ENCODE measurements at places on chromosomes 6 and 20.

GRCh38 chr6:35492258-35492973 is 4.5 kb downstream of the TEAD3 start:
- no peak for DNase-seq

DNA sequence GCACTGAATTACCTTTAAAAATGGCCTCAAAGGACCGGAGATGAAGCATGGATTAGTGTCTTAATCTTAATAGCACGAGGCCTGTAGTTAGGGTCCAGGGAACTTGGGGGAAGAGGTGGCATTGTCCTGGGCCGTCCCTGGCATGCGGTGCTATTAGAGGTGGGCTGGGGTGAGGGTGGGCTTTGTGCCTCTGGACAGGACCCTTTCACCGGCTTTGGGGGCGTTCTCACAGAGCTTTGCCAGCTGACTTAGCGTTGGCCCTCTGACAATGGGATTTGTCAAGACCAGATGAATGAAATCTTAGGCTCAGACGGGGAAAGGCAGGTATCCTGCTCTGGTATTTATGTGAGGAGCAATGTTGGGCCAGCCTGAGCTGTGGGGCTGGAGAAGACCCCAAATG is 59.6 kb downstream of the ERMARD start:
- no peak for DNase-seq

GRCh38 chr6:91273729-91274128 is 686.9 kb upstream of the MAP3K7 start:
- no peak for DNase-seq

GRCh38 chr6:73285674-73286283 is 22.8 kb upstream of the KHDC1 start:
- no peak for DNase-seq

DNA sequence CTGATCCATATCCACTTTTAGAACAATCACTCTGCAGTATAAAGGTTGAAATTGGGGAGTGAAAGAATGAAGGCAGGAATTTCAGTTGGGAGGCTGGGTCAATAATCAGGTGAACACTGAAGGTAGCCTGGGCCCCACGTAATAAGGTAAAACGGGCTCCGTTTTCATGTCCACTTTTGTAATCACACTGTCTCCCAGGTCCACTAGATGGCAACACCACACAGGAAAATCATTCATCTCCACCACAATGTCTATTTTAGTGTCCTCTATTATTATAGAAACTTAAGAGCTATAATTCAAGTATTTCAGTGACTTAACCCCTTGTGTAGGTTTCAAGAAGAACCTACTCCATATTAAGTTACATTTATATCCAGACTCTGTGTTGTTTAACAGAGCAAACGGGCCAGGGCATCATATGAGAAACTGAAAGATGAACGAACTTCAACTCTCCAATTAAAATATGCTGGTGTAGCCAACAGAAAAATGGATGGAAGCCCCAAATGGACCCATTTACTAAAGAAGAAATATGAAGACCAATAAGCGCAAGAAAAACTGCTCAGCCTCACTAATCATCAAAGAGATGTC is 45.9 kb upstream of the MC3R start:
- no peak for DNase-seq

DNA sequence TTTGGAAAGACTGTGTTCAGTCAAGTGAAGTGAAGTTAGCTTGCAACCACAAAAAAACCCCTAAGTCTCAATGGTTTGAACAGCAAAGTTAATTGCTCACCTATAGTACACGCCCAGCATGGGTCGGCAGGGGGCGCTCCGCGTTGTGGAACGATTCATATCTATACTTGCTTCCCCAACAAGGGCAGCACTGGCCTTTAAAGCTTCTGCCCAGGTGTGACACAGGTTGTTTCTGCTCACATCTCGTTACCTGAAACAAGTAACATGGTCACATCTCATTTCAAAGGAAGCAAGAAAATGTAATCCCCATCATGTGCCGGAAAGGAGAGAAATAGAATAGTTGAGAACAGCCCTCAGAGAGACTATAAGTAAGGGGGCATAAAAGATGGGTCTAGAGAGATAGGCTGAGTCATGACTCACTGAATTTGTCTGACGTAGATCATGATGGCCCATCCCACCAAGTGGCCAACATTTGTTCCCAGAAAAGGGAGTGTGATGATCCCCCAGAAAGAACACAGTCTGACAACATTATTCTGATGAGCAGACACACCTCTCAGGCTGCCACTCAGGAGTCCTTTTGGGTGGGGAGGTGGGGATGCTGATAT is 29.0 kb downstream of the HNF4A start:
- DNase-seq: peak; percentile 89

DNA sequence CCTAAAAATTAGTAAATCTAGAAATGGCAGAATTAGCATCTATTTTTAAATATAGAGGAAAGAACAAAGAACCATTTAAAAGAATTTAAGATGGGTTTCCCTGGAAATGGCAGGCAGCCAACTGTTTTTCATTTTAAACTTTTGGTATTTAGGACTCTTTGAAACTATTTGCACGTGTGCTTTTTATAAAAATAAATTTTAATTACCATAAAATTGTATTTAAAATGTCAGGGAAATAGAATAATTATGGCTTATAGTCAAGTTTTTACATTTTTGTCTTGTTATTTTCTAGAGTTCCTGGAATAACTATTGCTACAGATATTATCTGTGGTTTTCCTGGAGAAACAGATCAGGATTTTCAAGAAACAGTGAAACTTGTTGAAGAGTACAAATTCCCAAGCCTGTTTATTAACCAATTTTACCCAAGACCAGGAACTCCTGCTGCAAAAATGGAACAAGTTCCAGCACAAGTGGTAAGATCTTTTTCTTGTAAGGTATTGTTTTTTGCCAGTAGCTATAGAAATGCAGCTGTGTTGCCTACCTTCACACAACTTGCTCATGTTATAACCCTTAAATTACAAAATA is 528.7 kb upstream of the SOX4 start:
- no peak for DNase-seq

- DNase-seq: no peak
Measured at GRCh38 chr6:125871365-125871764, 80.6 kb downstream of the NCOA7 start.

GRCh38 chr6:24720131-24720603 is 1.2 kb upstream of the C6orf62 start:
- peak; percentile 76 for DNase-seq

DNA sequence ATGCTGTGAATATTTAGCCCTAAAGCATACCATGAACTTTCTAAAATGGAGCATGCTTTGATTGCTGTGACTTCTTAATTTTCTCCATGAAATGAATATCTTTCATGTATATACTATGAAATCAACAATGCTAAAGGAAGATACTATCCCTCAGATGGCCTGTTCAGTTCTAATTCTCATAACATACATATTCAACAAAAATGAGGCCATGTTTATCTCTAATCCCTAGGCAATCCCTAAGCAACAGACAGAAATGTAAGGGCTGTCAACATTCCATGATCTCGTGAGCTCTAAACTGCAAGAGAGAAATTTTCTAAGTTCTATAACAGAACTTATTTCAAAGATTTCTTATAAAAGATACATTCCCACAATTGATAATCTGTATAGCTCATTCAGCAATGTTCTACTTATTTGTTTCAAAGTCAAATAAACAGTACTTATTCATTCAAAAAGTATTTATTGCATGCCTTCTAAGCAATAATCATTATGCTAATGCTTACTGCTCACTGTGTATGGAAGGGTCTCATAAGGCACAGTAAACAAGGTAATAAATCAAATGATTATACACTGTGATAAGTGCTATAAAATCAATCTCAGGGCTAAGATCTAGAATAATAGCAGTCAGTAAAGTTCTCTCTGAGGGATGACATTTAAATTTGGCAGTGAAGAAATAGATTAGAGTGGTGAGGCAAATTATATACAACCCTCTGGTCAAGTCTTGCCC is 492.9 kb downstream of the PHF3 start:
- DNase-seq: no peak

DNA sequence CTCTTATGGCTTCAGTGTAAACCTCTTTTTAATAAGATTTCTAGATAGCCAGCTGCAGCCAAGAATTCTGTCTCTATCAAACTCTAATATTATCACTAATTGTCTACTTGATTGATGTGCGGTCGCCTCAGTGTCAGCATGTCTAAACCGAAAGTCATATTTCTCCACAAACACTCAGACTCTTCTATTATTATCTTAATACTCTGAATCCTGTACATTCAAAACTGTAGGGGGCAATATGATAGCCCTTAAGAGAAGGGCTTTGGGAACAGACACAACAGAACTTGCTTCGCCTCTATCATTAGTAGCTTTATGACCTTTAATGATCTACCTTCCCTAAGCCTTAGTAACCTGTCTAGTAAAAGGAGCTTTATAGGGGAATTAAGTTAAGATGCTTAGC is 379.7 kb upstream of the PTCHD4 start:
- no peak for DNase-seq

GRCh38 chr6:11604836-11605506 is 67.4 kb downstream of the TMEM170B start:
- DNase-seq: no peak

DNA sequence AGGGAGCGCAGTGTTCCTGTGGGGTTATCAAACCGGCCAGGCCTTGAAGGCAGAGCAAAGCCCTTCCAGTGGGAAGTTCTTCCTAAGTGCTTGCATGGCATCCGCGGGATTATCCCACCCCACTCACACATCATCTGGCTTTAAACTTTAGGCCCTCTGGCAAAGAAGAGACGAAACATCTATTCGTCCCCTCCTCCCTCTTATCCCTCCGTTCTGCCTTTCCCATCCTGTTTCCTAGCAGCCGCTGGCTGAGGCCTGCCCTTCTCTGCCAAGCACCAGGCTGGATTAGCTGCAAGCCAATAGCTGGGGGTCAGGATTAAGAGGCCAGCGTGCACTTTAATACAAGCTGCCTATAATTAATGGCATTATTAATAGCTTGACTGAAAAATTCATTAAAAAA is 621.0 kb downstream of the PKHD1 start:
- no peak for DNase-seq

DNA sequence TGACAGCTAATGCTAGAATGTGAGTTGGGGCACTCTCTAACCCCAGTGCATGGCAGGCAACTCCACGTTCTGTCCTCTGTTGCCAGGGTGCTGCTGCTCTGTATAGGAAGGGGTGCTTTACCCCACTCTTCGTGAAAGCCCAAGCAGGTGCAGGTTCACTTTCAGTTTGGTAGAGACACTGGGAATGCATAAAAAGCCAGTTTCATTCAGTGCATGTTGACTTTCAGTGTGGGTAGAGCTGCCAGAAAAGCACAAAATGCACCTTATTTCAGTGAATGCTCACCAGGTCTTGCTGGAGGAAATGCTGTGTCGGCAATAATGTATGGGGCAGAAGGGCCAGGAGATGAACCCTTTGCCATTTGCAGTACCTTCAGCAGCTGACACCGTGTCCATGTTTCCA is 62.1 kb upstream of the ADGRB3 start:
- no peak for DNase-seq

GRCh38 chr6:108763931-108764579 is 84.2 kb upstream of the ARMC2 start:
- DNase-seq: no peak

GRCh38 chr6:152399399-152399798 is 237.8 kb downstream of the SYNE1 start:
- DNase-seq: no peak

DNA sequence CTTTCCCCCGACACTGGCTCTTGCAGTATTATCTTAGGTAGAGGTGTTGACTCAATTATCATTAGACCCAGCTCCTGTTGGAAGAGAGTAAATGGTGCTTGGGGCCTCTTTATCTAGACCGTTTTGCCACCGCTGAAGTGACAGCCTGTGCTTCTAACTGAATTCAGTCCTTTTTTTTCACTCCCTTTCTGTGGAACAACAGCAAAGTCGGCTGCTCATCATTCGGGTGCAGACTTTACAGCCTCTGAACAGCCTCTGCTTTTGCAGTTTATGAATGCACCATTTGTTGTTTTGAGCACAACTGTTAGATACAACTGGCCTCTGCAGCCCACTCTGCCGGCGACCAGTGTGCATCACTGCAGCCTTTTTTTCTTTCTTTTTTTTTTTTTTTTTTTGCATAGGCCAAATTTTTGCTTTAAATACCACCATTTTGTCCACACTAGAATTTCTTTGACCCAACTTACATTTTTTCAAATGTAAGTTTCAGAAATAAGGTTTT is 35.8 kb downstream of the RREB1 start:
- DNase-seq: no peak

- DNase-seq: no peak
Measured at GRCh38 chr20:21326700-21327099, 23.6 kb downstream of the XRN2 start.

GRCh38 chr6:89793586-89793985 is 26.0 kb downstream of the MDN1 start:
- DNase-seq: no peak

GRCh38 chr6:56677559-56677958 is 34.9 kb upstream of the DST start:
- DNase-seq: no peak

DNA sequence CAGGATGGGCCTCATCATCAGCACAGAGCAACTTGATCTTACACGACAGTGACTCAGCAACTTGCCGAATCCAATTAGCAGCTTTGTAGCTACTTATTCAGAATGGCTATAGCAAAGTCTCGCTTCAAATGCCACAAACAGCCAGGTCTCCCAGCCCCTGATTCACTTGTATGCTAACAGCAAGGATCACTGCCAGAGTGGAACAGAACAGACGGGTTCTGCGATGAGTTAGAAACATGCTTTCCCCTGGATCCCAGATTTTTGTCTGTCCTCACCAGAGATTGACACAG is 254.4 kb downstream of the NRN1 start:
- no peak for DNase-seq

GRCh38 chr20:48455651-48456365 is 372.0 kb downstream of the PREX1 start:
- no peak for DNase-seq

DNA sequence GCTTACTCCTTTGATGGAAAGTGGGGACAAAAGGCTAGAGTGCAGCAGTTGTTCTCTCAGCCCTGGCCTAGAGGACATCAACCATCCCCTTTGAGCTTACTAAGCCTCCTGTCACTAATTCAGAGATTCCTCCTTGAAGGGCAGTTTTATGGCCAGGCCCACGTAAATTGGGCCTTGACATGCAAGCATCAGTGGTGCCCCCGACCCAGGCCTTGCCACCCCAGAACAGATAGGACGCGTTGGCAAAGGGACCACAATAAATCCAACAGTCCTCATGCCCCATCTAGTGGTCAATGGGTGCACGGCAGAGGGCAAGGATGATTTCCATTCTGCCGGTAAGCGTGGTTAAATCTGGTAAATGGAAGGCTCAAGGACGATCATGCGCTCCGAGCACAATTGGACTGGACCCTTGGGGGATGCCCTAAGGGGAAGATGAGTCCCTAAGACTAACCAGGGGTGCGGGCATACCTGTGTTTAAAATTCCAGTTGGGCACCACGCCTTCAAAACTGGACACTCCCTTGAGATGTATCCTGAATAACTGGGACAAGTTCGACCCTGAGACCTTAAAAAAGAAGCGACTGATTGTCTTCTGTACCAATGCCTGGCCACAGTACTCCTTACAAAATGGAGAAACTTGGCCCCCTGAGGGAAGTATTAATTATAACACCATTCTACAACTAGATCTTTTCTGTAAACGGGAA is 32.6 kb downstream of the CEP85L start:
- DNase-seq: peak; percentile 55

- no peak for DNase-seq
Measured at GRCh38 chr6:84892671-84893070, 128.3 kb upstream of the TBX18 start.
